Stimulated activated CD4-positive, alpha-beta T cell treated with anti-CD3 and anti-CD28 coated beads, TNF-alpha, amount 100 ng/mL, for 1 hour (primary cell): ENCODE measurements at places on chromosomes 3 and 15.

DNA sequence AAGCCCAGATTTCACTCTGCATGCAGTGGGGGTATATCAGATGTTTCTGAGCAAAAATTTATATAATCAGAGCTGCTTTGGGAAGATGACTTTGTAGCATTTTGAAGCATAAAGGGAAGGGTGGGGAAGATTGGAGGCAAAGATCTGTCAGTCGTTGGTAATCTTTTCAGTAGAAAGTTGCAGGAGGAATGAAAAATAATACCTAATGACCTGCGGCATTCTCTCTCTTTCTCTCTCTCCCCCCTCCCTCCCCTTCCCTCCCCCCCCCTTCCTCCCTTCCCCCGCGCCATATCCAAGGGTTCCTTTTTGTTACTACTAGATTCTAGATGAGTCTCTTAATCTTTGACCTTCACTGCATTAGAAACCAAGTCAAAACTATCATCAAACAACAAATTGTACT lies 1.5 kb upstream of the DMXL2 start:
- no peak for DNase-seq

- no peak for DNase-seq
Measured at GRCh38 chr3:171646357-171647133, 163.7 kb downstream of the PLD1 start.

DNA sequence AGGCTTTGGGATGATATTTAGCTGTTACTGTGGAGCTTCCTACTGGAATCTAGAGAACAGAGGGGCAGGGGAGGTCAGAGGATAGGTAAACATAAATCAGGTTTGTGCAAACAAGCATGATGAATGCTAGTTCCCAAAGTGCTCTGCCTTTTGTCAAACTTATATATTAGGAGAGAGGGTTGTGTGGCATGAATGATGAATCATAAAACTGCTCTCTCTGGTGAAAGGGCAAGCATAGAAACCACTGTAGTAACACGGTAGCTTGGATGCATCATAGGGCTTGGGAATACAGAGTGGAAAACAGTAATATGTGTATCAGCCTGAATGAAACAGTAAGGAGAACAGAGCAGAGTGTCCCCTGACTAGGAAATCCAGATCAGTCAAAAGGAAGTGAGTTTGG lies 486.7 kb downstream of the IL5RA start:
- DNase-seq, result no peak

DNA sequence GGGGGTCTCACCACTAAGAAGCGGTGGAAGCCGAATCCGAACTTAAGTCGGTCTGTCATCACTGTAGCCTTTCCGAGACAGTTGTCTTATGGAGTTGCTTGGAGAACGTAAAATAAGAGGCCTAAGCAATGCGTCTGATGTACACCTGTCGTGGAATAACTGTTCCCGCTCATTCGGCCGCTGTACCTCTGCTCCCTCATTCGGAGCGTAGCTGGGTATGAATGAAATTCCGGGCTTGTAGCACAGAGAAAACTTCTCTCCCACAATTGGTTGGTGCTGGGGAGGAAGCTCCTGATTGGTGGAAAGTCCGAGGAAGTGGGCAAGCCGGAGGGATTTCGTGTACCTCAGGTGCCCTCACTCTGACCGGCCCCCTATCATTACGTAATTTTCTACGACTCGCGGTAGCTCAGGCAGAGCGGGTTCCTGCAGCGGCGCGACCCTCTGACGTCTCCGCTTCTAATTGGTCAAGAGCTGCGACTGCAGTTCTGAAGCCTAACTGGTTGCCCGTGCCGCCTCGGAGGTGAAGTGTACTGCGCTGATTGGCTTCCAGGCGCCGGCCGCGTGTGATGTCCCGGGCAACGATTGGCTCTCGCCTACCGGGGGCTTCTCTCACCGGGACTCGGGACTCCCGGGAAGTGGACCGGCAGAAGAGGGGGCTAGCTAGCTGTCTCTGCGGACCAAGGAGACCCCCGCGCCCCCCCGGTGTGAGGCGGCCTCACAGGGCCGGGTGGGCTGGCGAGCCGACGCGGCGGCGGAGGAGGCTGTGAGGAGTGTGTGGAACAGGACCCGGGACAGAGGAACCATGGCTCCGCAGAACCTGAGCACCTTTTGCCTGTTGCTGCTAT lies at the start of gene DNAJB11:
TSS of gene DNAJB11 (plus strand) at position 625 of the 845 bp plus-strand sequence. CDS start at position 803, 178 bp downstream.
- peak; percentile 94 for DNase-seq

DNA sequence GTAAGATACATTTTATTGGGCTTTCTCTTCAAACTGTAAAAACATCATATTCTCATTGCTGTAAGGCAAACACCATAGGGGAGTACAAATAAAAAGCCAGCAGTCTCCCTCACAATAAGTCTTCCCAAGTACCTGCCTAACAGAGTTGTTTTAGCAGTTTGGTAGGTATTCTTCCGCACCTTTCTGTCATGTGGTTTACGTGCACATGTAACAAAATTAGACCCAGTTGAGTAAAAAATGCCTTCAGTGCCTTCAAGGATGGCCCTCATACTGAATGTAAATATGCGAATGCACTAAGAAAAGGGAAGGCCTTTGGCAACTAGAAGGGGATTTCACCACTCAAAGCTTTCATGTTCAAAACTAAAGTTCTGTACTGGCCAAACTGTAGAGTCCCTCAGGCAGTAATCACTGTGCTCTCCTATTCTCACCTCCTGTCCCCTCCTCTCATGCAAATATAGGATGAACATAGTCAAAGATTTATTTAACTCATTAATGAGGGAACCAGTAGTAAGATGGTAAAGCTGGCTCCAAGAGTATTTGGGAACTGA lies 26.4 kb downstream of the USP3 start:
- DNase-seq, result no peak

DNA sequence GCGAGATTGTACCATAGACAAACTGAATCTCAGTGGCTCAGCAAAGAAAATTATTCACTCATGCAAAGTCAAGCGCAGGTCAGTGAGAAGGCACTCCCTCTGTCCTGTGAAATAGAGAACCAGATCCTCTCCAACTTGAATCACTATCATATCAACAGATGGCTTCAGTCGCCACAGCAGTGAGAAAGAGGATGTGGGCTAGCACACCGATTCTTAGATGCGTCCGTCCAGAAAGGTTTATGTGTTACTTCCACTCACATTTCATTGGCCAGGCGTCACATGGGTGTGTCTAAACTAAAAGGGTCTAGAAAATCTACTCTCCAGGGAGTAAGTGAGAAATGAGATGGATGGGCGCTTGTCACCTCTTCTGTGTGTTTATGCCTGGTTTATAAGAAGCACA lies 141.6 kb upstream of the KBTBD8 start:
- DNase-seq, result no peak

GRCh38 chr15:82864967-82865366 lies 55.5 kb downstream of the WHAMM start:
- DNase-seq, result no peak

GRCh38 chr15:92666780-92667179 lies 11.2 kb upstream of the FAM174B start:
- no peak for DNase-seq

DNA sequence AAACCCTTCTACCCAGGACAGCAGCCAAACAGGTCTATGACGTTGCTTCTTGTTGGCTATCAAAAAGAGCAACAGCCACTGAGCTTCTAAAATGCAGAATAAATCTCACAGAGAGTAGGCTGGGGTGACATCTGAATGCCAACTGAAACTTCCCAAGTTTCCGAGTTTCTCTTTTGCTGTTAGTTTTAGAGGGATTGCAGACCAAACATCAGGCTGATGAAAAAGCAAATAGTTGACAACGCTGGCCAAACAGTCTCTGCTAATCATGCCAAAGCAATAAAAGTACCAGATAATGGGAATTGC lies 670 bp upstream of the CBLB start:
- no peak for DNase-seq

GRCh38 chr3:59436164-59436958 lies 386.5 kb upstream of the CFAP20DC start:
- no peak for DNase-seq
